ENCODE measurements at places on chromosomes 7 and 10.

GRCh38 chr7:7181519-7182155 lies 707 bp upstream of the C1GALT1 start:
- DNase-seq = no peak

DNA sequence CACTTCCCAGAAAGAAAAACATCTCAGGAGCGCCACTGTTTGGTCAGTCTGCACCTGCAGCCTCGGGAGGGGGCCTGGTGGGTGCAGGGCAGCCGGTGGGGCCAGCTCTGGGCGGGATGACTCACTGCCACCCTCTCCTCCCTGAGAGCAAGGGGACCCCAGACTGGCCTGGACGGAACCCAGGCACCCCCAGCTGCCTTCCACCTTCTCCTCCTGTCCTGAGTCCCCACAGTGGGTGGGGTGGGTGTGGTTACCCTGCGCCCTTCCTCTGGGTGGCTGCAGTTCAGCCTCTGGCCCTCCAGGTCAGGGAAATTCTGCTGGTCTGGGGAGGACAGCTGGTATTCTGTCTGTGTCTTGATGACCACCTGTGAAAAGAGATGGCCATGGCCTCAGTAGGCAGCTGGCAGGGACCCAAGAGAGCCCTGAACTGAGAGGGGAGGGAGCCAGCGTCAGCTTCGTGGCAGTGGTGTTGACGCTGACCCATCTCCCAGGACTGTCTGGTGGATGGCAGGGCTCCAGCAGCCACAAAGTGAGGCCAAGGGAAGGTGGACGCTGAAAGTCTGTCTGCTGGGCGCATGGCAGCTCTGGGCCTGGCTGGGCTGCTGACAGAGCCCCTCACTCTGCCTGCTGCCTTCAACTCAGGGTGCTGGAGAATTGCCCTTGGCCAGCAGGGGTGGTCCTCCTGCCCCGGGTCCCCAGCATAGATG lies 8.9 kb downstream of the CALY start:
- DNase-seq = no peak

DNA sequence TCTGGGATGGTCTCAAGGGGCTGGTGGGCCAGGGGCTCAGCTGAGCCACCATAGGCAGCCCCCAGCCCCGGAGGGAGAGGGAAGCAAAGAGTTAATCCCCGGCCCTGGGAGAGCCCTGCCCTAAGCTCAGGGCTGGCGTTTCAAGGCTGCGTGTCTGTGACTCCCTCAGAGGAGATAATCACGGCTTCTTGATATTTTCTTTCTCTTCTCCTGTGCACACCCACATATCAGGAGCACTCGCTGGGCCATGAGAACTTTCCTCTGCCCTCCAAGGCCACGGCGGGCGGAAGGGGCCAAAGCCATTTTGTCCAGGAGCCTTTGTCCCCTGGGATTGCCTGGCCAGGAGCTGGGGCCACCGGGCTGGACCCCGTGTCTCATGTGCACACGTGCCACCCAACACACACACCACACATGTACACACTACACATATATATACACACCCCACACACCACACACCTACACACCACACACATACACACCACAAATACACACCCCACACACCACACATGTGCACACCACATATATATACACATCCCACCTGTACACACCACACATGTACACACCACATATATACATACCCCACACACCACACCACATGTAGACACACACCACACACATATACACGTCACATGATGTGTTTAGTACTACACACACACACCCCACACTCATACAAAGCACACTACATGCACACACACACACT lies 16.9 kb downstream of the VENTX start:
- DNase-seq = no peak

DNA sequence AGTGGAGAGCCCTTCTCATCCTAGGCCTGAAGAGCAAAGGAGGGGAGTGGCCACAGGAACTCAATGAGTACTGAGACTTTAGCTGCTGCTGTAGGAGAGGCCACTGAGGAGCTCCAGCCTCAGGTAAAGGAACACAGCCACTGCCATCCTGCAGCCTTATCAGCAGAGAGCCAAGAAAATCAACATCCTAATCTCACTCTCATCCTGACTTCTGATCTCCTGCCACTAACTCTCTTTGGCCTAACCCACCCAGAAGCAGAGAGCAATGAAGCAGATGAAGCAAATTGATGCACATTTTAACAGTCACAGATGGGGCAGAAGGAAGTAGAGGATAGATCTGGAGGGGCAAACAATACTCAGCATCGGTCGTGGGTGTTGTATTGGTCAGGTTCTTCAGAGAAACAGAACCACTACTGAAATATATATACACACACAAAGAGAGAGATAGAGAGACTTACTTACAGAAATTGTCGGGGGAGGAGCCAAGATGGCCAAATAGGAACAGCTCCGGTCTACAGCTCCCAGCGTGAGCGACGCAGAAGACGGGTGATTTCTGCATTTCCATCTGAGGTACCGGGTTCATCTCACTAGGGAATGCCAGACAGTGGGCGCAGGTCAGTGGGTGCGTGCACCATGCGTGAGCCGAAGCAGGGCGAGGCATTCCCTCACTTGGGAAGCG lies 297.6 kb downstream of the MTERF1 start:
- no peak for DNase-seq
